ENCODE measurements at places on chromosomes 7 and 10. TPM values are rescaled to one million over a fixed set of nuclear protein-coding genes. Genes with fewer than 3 reads are reported as not detected.
A peak's percentile ranks its signal among the peaks of the same experiment; 100 is the strongest.

SEMA3D gene
- 0.25 TPM for total RNA-seq

DNA sequence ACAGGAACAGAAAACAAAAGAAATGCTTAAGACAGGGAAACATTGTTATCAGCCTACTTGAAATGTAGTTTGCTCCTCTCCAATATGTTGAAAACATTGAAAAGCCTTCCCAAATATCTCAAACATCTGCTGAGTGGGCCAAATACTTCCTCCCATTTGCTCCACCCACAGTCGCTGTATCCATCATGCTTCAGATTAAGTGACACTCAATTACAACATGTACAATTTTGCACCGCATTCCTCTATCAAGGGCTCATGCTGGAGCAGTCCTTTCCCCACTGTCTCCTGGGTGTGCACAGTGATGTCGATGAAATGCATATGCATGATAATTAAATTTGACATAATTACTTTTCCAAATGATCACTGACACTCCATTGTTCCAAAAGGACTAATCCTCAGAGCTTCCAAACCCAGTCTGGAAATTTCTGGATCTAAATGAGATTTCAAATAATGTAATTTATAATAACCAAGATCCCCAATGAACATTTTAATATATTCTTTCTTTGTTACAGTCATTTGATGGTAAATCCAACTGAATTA lies 604.6 kb downstream of the GRID1 start:
- DNase-seq: no peak

CHST3 gene
- 1.3 TPM for total RNA-seq

DNA sequence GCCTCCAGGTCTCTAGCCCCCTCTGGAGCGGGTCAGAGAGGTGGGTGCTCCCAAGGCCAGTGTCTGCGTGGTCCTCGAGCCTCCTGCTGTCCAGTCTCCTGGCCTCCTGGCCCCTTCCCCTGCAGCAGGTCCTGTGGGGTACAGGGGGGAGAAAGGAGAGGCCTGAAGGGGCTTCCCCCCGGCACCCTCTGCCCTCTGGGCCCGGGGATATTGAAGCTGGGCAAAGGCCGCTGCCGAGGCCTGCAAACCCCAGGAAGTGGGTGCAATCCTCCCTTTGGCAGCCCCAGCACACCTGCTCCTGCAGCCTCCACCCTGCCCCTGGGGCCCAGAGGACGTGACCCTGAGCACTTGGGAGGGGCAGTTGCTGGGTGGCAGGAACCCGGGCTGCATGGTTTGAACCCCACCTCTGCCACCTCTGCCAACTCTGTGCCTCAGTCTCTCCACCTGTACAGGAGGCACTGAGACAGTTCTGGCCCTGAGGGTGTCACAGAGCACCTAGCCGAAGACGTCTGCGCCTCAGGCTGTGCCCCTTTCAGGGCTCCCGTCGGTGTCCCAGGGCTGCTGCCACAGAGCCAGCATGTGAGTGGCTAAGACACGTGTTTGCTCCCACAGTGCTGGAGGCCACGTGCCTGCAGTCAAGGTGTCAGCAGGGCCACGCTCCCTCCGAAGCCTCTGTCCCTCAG lies 59.1 kb upstream of the INPP5A start:
- no peak for DNase-seq

NPY gene
- not detected for total RNA-seq

- DNase-seq: no peak
Measured at GRCh38 chr7:6286486-6286885, 14.1 kb upstream of the CYTH3 start.

GRCh38 chr7:131106681-131107336 lies 220.9 kb upstream of the MKLN1 start:
- DNase-seq: peak; percentile 65

OR9A2 gene
- total RNA-seq: not detected

DNA sequence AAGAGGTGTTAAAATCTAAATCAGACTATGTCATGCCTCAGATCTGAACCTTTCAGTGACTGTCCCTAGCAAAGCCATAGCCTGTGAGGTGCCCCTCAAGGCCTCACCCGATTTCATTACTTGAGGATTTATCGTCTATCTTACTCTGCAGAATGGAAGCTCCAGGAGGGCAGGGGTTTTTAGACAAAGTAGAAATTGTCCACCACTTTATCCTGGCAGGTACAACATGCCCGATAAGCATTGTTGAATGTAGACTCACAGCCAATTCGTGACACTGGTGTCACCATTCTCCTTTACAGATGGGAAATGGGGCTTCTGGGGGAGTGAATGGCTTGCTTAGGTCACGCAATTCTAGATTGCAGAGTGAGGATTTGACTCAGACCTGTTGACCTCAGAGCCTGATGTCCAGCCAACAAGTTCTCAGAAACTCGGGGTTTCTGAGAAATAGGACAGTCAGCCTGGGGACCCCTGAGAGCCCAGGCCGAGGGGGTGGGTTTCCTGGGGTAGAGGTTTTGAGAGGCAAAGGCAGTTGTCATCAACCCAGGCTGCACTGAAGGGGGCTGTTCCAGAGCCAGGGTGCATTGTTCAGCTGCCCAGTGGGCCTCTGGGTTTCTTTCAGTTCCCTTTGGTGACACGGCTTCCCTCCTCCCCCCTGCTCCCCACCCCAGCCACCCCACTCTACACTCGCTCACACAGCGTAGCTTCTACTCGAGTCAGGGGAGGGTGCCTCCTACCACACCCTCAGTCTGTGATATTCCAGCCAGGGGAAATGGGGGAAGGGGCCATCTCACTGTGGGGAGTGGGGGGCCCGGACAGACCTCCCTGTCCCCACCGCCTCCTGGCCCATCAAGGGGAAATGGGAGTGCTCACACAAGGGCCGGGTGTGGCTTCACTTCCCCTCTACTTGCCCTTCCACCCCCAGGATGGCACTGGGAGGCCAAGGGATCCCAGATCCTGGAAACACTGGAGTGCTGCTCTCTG lies 3.1 kb upstream of the IRF5 start:
- DNase-seq: no peak

PVRIG gene
- total RNA-seq: 0.50 TPM

Data from left lobe of liver (tissue), 2 donors.